ENCODE measurements at places on chromosomes 16 and 17.

GRCh38 chr17:20266806-20267458 is 200.4 kb downstream of the LGALS9B start:
- no peak for DNase-seq

- DNase-seq = no peak
Measured at GRCh38 chr16:21001262-21001661, 100.7 kb downstream of the LYRM1 start.

DNA sequence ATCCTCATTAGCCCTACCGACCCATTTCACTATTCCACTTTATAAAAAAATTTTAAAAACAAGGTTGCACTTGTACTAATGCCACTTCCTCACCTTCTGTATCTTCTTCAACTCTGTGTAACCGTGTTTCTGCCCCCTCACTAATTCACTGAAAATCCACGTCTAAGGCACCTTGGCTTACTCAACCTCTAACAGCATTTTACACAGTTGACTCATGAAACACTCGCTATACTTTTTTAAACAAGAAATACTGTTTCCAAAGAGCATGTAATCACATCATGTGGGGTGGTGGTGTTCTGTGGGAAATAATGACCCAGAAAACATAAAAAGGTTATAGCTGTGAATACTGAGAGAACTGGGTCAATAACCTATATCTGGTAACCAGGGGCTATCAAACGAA is 79.9 kb downstream of the NCOR1 start:
- no peak for DNase-seq

DNA sequence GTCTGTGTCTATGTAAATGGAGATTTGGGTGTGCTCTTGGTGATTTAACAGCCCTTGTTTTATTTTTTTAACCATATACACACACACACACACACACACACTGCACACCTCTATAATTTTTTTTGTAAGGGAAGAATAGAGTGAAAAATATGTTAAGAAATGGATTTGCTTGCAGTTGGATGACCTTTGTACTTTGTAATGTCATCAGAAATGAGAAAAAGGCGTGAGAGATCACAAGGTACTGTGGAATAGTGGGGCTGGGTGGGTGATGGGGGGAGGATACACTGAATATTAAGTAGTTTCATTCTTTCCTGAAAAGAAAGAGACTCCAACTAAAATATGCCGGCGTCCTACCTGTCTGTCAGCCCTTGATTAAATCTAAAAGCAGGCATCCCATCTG is 38.7 kb downstream of the SALL1 start:
- no peak for DNase-seq

- no peak for DNase-seq
Measured at GRCh38 chr17:75128694-75129505, 2.6 kb downstream of the NT5C start.

DNA sequence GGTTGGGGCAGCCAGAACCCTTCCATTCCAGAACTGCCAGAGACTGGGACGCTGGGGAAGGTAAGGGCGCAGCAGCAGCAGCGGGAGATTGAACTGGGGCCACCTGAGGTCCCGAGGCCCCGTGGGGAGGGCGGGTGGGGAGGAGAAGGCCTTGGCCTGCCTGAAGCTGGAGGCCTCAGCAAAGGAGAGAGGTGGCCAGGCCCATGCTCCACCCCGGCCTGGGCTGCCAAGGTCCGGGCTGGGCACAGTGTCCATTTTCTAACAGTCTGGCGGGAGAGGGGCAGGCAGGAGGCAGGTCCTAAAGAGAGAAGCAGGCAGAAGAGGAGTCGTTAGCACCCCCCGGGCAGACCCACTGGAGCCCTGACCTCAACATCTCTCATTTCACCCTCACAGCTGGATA is 1.1 kb upstream of the GDPD3 start:
- no peak for DNase-seq

GRCh38 chr17:15882777-15883176 is 62.2 kb upstream of the ADORA2B start:
- no peak for DNase-seq

GRCh38 chr16:67683767-67684166 is 17.2 kb downstream of the C16orf86 start:
- no peak for DNase-seq

- no peak for DNase-seq
Measured at GRCh38 chr17:32525122-32525521, 38.3 kb downstream of the CDK5R1 start.

- no peak for DNase-seq
Measured at GRCh38 chr17:20059728-20060188, 50.6 kb downstream of the SPECC1 start.

- DNase-seq = no peak
Measured at GRCh38 chr17:66025551-66025950, 166.4 kb downstream of the CEP112 start.

DNA sequence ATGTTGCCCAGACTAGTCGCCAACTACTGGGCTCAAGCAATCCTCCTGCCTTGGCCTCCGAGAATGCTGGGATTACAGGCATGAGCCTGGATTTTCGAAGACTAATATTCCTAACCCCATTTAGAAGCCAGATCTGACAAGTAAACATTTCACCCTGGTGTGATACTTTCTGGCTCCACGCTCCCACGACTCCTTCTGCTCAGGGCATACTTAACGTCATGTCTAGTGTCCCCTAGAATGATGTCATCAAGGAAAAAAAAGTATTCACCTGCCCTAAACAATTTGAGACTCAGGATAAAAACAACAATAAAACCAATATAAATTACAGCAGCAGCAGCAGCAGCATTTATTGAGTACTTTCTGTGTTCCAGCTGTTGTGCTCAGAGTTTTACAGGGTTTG is 13.2 kb downstream of the ITGB3 start:
- no peak for DNase-seq

All from SW 1271 (cell line).